ENCODE measurements at places on chromosomes 12 and 14.

DNA sequence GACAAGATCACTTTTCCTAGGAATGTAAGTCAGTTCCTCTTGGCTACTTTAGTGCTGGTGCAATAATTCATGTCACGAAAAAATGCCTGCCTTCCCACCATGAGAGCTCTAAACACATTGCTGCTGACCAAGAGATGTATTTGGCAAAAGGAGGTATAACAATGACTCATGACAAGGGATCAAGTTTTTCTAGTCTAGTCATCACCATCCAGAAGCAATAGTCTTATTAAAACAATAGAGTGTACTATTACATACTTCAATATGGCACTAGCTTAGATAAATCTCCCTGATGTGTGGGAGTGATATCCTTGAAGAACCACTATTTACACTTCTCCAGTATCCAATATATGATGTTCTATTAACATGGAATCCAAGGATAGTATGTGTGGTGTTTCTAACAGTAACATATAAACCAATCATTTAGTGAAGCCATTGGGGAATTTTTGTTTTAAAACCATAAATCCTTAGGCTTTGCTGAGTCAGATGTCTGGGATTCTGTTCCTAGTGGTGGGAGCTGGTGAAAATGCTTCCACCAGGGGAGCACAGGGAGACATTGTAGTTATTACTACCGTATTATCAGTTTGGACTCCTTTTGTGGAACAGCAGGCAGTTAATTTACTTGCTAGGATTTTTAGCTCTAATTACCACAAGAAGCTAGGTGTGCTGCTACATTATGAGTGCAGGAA is 1387.5 kb downstream of the LRFN5 start:
- DNase-seq: no peak

GRCh38 chr12:130961921-130962451 is 8.3 kb downstream of the ADGRD1 start:
- no peak for DNase-seq

DNA sequence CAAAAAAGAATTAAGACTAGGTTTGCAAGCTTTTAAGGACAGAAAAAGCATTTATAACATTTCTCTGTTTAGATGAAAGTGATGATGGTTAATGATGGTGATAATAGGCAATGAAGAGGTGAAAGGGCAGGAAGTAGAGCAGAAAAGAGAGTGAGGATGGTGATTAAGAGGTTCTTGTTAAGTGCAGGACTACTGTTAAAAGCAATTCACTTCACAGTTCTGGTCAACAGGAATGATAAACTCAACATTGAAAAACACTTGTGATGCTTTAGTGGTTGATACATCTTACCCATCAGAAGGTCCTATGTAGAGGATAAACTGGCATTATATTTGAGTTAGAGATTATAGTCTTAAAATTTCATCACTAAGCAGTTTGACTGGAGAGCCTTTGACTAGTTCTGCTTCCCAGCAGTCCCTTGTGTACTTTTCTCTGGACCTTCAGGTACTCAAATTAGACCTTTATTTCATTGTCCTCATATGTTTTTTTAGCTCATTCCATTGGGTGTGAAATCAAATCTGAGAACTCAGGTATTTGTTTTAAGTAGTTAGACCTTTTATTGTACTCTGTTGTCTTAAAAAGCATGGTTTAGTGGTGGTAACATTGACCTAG is 10.9 kb downstream of the RAP1B start:
- no peak for DNase-seq

DNA sequence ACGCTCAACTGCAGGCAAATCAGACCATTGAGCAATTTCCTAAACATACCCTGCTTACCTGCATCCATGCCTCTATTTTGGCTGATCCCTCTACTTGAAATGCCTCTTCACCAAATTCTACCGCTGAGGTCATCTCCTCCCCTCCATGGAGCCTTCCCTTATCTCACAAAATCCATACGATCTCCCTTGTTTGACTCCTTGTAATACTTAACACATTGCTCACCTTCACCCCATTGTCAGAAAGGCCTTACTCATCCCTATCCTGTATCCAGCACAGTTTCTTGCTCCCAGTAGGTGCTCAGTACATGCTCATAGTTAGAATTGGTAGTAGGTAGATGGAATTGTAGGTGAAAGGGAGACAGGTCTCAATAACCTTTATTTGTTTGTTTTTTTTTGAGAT is 5.4 kb downstream of the DDN start:
- DNase-seq: no peak

GRCh38 chr12:97375310-97375709 is 87.3 kb upstream of the RMST start:
- DNase-seq: no peak

DNA sequence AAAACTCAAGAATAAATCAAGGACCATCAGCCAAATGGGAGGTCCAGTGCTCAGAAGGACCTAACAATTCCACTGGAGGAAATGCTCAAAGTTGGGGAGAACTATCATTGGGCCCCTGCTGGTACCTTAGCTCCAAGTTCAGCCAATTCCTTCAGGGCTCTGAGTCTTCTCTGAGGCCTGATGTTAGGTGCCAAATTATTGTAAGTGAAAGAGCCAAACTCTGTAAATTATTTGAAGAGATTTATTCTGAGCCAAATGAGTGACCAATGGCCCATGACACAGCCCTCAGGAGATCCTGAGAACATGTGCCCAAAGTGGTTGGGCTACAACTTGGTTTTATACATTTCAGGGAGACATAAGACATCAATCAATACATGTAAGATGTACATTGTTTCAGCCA is 8.2 kb upstream of the TMEM263 start:
- DNase-seq: no peak

DNA sequence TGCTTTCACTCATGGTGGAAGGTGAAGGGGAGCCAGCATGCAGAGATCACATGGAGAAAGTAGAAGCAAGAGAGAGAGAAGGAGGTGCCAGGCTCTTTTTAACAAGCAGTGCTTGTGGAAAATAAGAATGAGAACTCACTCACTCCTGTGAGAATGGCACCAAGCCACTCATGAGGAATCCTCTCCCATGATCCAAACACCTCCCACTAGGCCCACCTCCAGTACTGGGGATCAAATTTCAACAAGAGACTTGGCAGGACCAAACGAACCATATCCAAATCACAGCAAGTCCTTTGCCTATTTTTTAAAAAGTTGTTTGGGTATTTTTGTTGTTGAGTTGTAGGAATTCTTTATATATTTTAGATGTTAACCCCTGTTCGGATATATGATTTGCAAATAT is 245.9 kb upstream of the ARID2 start:
- no peak for DNase-seq

DNA sequence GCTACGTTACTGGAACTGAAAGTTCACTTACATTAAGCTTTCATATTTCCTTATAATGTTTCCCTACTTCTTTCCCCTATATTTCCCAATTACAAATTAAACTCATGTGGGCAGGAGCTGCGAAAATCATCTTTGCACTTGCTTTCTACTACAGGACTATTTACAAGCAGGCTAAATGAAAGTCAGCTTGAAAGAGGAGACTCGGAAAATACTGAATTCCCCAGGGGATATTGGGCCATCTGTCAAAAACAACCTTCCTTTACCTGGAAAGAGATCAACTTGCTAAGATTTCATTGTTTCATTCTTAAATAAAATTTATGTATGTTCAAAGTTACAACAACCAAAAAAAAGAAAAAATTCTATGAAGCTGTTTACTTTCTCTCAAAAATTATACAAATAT is 92.8 kb upstream of the BBS10 start:
- DNase-seq: no peak

DNA sequence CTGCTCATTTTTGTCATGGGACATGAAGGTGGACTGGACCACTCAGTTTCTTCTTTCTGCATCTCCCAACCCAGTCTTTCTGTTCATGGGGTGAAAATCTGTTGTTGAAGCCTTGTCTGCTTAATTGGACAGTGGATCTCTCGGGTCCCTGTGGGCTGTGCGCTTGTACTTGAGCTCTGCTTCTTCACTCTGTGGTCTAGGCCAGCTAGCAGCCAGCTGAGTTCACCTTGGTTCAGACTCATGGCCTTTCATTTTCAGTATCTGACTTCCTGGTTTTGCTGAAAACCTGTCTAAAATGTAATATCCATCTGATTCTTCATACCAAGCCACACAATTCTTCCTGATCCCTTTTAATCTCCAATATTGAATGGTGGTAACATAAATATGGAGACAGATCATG is 117.2 kb downstream of the LRRK2 start:
- no peak for DNase-seq

DNA sequence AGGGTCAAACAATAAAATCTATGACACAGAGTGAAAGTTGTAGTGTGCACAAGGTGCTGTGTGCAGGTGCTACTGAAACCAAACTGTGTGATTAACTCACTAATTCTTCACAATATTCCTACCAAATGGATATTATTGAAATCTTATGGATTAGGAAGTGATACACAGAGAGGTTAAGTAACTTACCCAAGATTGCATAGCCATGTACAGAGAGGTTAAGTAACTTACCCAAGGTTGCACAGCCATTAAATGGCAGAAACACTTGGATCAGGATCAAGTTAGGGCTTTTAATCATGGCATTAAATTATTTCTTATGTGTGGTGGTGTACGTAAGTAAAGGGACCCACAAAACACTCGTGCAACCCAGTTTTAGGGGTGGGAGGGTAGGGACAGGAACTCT is 771.4 kb downstream of the AACS start:
- no peak for DNase-seq

DNA sequence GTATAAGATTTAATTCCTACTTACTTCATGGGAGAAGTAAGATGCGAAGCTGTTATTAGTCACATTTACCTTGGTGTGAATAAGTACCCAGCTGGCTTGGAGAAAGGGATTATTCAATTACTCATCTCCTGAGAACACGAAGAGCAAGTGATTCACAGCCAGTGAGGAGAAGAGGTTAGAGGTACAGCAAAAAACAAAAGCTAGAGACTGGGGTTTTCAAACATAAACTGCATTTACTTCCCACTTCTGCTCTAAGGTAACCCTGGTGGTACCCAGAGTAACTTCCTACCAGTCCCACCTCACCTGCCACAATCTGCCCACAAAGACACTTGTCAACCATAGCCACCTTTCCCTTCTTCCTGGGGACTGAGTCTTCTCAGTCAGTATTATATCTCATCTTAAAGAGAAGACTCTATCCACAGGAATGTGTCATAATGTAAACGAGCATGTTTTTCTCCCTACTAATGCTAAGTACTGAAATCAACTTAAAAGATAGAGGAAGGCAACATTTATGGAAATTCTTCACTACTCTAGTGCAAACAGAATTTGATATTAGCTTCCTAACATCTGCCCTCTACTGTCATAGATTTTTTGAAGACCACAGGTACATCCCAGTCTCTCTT is 6.0 kb upstream of the IL22 start:
- peak; percentile 5 for DNase-seq

GRCh38 chr12:40446385-40446784 is 221.6 kb downstream of the LRRK2 start:
- no peak for DNase-seq

DNA sequence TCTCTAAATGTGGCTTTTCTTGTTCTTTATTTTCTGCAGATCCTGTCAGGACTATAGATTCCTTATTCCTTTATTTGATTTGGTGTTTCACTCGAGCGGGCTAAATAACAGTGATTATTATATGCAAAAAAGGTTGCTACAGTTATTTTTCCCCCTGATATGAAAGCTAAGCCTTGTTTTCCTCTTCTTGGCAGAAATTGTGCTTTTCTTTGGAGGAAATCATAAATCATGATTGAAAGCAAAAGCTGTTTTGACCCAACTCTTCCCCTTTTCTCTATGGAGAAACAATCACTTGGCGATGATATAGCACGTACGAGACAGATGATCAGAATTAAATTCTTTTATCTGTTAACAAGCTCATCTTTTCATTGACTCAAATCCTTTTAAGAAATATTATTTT is 31.4 kb downstream of the PPFIBP1 start:
- DNase-seq: no peak

- DNase-seq: no peak
Measured at GRCh38 chr12:71057330-71057729, 100.5 kb downstream of the TSPAN8 start.

GRCh38 chr14:91573894-91574837 is 64.1 kb upstream of the PPP4R3A start:
- DNase-seq: peak; percentile 63

GRCh38 chr12:113030875-113031525 is 25.5 kb upstream of the DTX1 start:
- DNase-seq: no peak

GRCh38 chr12:47317175-47317915 is 237.6 kb upstream of the AMIGO2 start:
- DNase-seq: no peak

- DNase-seq: peak; percentile 74
Measured at GRCh38 chr12:124940393-124941169, 26.1 kb upstream of the UBC start.

DNA sequence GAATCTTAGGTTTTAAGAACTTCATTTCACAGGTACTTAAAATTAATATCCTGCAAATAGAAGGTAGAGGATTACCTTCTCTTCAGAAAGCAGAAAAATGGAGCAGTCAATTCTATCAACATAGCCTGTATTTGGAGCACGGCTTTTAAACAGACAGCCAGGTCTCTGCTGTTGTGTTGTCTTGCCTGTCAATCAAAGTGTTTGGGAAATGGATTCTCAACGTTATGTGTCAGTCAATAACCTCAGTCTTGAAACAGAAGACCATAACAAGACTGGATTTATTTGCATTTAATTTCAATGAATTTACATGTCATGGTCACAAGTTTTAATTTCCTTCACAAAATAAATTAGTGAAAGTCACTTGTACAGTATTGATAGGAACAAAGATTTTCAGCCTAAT is 51.9 kb upstream of the KRR1 start:
- no peak for DNase-seq

DNA sequence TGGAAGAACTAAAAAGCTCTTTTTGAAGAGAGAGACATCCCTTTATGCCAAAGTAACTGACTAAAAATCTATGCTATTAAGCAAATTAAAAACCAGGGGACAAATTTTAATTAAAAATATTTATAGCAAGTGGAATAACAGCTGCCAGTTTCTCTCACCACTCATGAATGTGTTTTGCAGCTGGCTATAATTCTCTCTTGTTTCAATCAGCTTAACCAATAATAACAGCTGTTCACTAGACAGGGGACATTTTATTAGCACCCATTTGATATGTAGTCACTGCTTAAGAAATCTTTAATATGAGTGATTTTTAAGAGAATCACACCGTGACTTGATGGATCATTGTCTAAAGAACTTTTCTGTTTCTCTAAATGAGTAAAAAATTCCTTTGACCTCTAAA is 34.2 kb upstream of the KRR1 start:
- no peak for DNase-seq

GRCh38 chr12:124484067-124484466 is 83.3 kb downstream of the NCOR2 start:
- DNase-seq: no peak

DNA sequence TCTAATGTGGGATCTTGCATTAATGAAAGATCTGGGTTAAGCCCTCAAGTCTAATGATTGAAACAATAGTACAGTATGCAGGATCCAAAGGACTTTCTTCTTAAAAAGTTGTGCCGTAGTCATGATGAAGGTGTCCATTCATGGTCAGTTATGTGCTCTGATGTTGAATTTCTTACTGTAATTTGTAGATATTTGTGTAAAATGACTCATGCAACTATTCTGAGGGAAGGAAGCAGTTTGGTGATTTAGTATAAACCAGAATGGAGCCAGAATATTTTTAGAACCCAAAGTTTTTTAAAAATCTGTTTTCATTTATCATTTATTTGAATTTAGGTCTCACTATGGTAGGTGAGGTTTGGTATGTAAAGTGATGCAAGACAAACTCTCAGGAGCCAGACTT is 151.2 kb downstream of the AKAP6 start:
- DNase-seq: no peak
